ENCODE measurements at places on chromosomes 4 and X. TPM values are rescaled to one million over a fixed set of nuclear protein-coding genes. Genes with fewer than 3 reads are reported as not detected.
A peak's percentile ranks its signal among the peaks of the same experiment; 100 is the strongest.

- H3K36me3 ChIP-seq: no peaks in the 10 kb centered on the region
- no peak for DNase-seq
- peaks cover 4% of the 10 kb centered on the region for H3K27me3 ChIP-seq
- H3K4me3 ChIP-seq: no peak overlapping the region
Measured at GRCh38 chr4:3452376-3452775, 10.6 kb downstream of the HGFAC start.

- no peak overlapping the region for H3K27ac ChIP-seq
- H3K36me3 ChIP-seq: no peaks in the 10 kb centered on the region
- no peak overlapping the region for H3K4me3 ChIP-seq
- H3K27me3 ChIP-seq: peaks cover 1% of the 10 kb centered on the region
- H3K4me1 ChIP-seq: no peaks in the 10 kb centered on the region
Measured at GRCh38 chr4:146165840-146166239, 9.7 kb upstream of the LSM6 start.

DNA sequence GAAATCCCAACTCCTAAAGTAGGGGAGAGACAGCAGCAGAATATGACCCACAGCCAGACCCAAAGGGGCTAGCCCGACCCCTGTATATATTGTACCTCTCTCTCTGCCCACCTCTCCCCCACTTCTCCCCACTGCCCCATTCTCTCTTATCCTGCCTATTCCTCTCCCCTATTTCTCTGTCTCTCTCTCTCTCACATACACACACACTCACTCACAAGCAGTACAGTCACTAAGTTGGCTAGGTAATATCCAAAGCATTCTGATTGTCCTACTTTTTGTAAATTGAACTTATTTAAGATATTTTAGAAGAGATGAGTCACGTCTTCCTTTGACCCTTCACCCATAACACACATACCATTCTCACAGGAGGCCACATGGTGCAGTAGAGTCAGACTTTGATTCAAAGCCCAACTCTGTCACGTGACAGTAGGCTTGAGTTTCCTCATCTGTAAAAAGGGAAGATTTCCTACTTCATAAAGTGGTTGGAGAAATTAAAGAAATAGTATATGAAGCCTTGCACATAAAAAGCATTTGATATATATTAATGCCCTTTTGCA, 29.5 kb downstream of the SRPX2 start:
- H3K4me3 ChIP-seq: no peak overlapping the region
- H3K27me3 ChIP-seq: peaks cover 3% of the 10 kb centered on the region
- H3K4me1 ChIP-seq: no peaks in the 10 kb centered on the region
- no peaks in the 10 kb centered on the region for H3K36me3 ChIP-seq
- DNase-seq: no peak

DNA sequence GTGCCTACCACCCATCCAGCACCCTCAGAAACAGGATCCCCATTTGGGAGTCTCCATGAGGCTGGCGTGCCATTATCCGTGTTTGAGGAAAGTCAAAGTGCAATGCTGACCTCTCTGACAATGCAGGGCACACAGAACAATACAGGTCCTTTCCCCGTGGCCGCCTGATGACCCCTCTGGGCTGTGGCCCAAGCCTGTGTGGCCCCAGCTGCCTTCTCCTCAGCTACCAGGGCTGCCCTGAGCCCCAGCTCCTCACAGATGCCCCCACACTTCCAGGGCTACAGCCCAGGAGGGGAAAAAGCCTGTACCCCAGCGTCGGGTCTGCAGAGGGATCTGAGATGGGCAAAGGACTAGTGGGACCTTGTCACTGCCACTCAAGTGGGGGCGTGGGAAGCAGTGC, 15.5 kb downstream of the ZFYVE28 start:
- no peak overlapping the region for H3K27ac ChIP-seq
- no peak overlapping the region for H3K4me3 ChIP-seq
- H3K4me1 ChIP-seq: peaks cover 6% of the 10 kb centered on the region
- DNase-seq: no peak

- DNase-seq: peak; percentile 26
- H3K27ac ChIP-seq: no peak overlapping the region
- peaks cover 1% of the 10 kb centered on the region for H3K4me1 ChIP-seq
- H3K4me3 ChIP-seq: peak overlapping the region; percentile 25
Measured at GRCh38 chrX:75746891-75747639, 38.0 kb downstream of the MAGEE2 start.

The MAPK10 gene
- total RNA-seq: not detected

DNA sequence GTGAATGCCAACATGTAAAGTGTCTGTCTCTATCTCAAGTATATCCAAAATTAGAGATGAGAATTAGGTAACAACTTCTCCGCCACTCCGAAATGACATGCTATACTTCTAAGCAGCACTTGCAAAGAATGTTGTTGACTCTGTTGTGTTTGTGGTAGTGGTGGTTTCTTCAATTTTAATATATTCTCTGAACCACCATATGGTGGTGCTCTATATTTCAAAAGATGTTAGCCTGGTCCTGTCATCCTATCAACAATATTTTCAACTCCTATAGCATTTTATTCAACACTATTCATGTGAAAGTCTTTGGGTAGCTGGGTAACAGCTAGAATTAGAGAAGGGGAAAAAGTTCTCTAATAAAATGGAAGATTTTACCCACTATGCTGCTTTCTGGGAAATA, 1622.8 kb upstream of the IGFBP7 start:
- no peaks in the 10 kb centered on the region for H3K4me1 ChIP-seq
- H3K27me3 ChIP-seq: no peaks in the 10 kb centered on the region
- H3K4me3 ChIP-seq: no peak overlapping the region
- no peak overlapping the region for H3K27ac ChIP-seq
- no peak for DNase-seq

DNA sequence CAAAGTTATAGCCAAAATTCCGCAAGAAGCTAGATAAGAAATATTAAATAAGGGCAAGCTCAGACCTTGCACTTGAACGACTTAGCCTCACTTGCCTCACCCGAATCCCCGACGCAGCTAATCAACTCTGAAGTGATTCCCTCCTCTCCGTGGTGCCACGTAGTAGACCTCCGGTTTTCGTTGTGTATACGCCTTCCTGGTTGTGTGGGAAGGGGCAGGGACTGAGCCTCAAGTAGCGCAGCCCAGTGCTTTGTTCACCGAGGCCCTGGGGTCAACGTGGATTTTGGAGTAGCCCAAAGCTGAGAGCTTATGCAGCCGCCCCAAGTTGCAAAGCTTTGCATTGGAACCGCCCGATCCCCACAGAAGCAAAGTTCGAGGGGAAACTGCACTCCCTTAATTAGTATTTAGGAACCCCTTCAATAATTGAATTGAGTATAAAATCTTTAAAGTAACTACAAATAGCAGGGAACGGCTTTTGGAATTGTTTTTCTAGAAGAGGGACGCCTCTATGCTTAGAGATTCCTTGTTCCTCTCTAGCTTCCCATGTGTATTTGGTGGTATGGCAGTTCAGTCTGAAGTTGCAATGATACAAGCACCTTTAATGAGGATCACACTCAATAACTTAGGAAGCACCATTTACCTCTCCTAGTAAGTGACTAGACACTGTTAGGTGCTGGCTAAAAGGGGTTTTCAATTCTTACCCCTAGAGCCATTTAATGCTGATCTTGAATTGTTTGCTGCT, 55.7 kb downstream of the LINC00632 start:
- no peaks in the 10 kb centered on the region for H3K4me1 ChIP-seq
- no peak for DNase-seq
- H3K27ac ChIP-seq: no peak overlapping the region
- H3K4me3 ChIP-seq: no peak overlapping the region
- H3K27me3 ChIP-seq: peaks cover 15% of the 10 kb centered on the region
- H3K36me3 ChIP-seq: no peaks in the 10 kb centered on the region

DNA sequence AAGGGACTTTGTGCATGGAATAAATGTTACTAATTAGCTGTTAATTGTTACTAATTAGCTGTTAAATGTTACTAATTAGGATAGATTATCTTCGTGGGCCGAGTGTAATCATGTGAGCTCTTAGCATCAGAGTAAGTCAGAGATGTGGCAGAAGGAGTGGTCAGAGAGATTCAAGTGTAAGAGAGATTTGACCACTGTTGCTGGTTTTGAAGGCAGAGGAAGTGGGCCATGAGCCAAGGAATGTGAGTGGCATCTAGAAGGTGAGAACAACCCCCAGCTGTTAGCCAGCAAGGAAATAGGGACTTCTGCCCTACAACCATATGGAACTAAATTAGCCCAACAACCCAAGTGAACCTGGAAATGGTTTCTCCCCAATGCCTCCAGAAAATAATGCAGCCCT, 28.2 kb downstream of the ODAPH start:
- no peak for DNase-seq
- peaks cover 10% of the 10 kb centered on the region for H3K27me3 ChIP-seq
- peaks cover 2% of the 10 kb centered on the region for H3K36me3 ChIP-seq
- no peaks in the 10 kb centered on the region for H3K4me1 ChIP-seq
- no peak overlapping the region for H3K4me3 ChIP-seq

- H3K4me3 ChIP-seq: no peak overlapping the region
- no peak for DNase-seq
- H3K36me3 ChIP-seq: peaks cover 25% of the 10 kb centered on the region
- no peaks in the 10 kb centered on the region for H3K4me1 ChIP-seq
- H3K27ac ChIP-seq: no peak overlapping the region
Measured at GRCh38 chr4:53205970-53206369, 159.9 kb downstream of the SCFD2 start.

The CSAG1 gene
- total RNA-seq: not detected

The PABPC1L2A gene
- total RNA-seq: not detected

GRCh38 chr4:82733636-82734035, 65.0 kb downstream of the SCD5 start:
- H3K36me3 ChIP-seq: no peaks in the 10 kb centered on the region
- no peak overlapping the region for H3K4me3 ChIP-seq
- no peak for DNase-seq
- no peaks in the 10 kb centered on the region for H3K27me3 ChIP-seq

The MAOA gene
- 0.19 TPM for total RNA-seq

- H3K4me3 ChIP-seq: no peak overlapping the region
- H3K27me3 ChIP-seq: no peaks in the 10 kb centered on the region
- H3K36me3 ChIP-seq: peaks cover 3% of the 10 kb centered on the region
- no peak for DNase-seq
- no peak overlapping the region for H3K27ac ChIP-seq
Measured at GRCh38 chr4:71110499-71110898, 117.0 kb downstream of the DCK start.

GRCh38 chr4:113783701-113784100, 22.2 kb upstream of the CAMK2D start:
- H3K4me3 ChIP-seq: no peak overlapping the region
- peaks cover 1% of the 10 kb centered on the region for H3K36me3 ChIP-seq
- H3K27ac ChIP-seq: no peak overlapping the region
- no peaks in the 10 kb centered on the region for H3K27me3 ChIP-seq

The FRAS1 gene
- total RNA-seq: 0.23 TPM

The DCLK2 gene
- total RNA-seq: not detected

The CC2D2A gene
- not detected for total RNA-seq

The TMPRSS11F gene
- not detected for total RNA-seq

The FAM53A gene
- total RNA-seq: 0.54 TPM

GRCh38 chr4:131296192-131296591, 1852.9 kb upstream of the PCDH10 start:
- H3K4me1 ChIP-seq: no peaks in the 10 kb centered on the region
- DNase-seq: no peak
- H3K27ac ChIP-seq: no peak overlapping the region
- no peaks in the 10 kb centered on the region for H3K27me3 ChIP-seq
- H3K36me3 ChIP-seq: no peaks in the 10 kb centered on the region
